T-helper 9 cell (primary cell): ENCODE measurements at places on chromosomes 1 and 21.
A peak's percentile ranks its signal among the peaks of the same experiment; 100 is the strongest.

- DNase-seq: no peak
Measured at GRCh38 chr1:154384650-154385489, 20.3 kb upstream of the IL6R start.

GRCh38 chr1:151891512-151891911 lies 17.8 kb downstream of the THEM4 start:
- DNase-seq: no peak

- DNase-seq: no peak
Measured at GRCh38 chr1:106548726-106549125, 507.7 kb upstream of the PRMT6 start.

GRCh38 chr21:18340387-18340942 lies 63.1 kb downstream of the TMPRSS15 start:
- DNase-seq: no peak

GRCh38 chr1:180609643-180610555 lies 21.9 kb upstream of the XPR1 start:
- no peak for DNase-seq

GRCh38 chr1:108828074-108828961 lies 28.6 kb downstream of the AKNAD1 start:
- DNase-seq: peak; percentile 66

DNA sequence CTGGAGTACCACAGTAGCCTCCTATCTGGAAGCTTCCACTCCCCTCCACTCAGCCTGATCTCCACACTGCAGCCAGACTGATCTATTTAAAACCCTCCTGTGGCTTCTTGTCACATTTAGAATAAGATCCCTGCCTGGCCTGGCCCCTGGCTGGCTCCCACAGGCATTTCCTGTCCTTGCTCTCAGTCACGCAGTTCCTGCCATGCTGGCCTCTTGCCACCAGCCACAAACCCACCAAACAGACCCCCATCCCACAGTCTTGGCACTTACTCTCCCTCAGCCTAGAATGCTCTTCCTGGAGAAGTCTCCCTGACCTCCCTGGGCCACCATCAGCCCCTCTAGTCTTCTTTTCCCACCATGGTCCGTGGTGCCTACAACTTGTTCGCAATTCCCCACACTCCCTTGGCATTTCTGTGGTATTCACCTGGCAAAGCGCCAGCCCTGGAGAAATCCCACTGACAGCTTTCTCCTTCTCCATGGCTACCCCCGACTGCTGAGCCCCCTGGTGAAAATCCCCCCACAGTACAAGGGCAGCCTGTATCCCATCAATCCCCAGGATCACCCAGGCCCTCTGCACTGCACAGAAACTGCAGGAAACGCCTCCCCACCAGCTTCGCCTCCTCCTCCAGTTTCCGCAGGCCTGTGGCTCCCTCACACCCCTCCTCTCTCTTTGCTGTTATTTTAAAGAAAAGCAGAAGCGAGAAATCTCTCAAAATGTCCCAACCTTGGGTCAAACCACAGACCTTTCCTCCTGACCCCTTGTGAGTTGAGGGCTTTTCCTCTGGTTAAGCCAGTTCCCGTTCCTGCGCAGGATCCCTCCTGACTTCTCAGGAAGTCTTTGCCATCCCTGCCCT lies 94.5 kb downstream of the SYT2 start:
- no peak for DNase-seq

- no peak for DNase-seq
Measured at GRCh38 chr1:168913711-168914463, 184.9 kb upstream of the DPT start.

DNA sequence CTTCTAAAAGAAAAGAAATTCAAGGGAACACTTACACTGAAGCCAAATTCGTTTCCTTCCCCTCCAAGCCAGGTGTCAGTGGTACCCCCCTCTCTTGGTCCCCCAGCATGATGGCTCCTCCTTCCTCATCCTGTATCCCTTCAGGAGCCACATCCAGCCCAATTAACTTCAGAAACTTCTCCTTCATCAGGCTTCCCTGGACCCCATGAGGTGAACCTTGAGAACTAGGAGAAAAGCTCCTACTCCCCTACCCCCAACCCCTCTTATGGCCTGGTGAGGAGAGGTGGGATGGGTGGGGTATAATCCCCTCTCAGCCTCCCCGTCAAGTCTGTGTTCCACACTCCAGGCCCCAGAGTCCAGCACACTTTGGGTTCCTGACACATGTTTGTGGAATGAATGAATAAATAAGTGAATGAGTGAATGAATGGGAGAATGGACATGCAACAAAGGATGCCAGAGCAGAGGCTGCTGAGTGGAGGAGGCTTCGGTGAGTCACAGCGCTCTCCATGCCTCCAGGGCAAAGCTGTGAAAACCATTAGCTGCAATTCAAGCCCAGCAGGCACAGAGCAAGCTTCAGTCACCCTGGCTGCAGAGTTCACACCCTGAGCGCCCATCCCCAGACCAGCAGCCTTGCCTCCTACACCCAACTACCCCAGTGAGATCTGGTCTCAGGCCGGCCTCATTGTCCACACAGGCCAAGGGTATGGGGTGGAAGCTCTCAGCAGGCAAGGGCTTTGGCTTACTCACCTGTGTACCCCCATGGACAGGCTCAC lies 43.8 kb downstream of the BATF3 start:
- DNase-seq: no peak

DNA sequence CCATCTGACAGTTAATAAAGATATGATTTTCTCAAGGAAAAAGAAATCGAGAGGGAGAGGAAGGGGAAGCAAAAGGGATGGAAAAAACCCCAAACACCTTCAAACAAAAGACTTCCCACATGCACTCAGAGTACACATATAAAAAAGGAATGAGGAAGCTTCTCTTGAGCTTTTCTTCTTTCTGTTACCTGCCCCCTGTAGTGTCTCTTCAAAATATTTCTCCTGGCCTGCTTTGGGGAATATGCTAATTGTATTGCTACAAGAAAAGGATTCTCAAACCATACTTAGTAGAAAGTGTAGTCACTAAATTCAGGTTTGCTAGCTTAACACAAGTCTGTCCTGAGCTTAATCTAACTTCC lies 58.7 kb downstream of the KIF14 start:
- no peak for DNase-seq

GRCh38 chr1:81757398-81758020 lies 43.2 kb upstream of the ADGRL2 start:
- no peak for DNase-seq

DNA sequence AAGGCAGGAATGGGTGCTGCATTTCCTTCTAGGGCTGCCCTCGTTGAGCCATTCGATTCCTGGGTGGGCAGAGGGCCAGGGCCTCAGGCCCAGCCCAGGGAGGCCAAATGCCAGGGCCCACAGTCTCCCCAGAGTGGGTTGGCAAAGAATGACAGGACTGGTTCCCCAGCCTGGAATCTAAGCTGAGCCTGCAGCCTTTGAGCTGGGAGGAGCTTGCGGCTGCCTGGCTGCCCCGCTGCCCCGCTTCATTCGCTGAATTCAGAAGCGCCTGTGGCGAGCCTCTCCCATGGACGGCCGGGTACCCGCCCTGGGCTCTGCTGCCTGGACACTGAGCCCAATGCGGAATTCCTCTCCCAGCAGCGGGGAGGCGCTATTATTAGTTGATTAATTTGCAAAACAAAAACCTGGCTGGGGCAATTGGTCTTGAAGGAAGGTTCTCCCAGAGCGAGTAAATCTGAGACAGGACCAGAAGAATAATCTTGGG lies 32.3 kb upstream of the TARDBP start:
- no peak for DNase-seq

DNA sequence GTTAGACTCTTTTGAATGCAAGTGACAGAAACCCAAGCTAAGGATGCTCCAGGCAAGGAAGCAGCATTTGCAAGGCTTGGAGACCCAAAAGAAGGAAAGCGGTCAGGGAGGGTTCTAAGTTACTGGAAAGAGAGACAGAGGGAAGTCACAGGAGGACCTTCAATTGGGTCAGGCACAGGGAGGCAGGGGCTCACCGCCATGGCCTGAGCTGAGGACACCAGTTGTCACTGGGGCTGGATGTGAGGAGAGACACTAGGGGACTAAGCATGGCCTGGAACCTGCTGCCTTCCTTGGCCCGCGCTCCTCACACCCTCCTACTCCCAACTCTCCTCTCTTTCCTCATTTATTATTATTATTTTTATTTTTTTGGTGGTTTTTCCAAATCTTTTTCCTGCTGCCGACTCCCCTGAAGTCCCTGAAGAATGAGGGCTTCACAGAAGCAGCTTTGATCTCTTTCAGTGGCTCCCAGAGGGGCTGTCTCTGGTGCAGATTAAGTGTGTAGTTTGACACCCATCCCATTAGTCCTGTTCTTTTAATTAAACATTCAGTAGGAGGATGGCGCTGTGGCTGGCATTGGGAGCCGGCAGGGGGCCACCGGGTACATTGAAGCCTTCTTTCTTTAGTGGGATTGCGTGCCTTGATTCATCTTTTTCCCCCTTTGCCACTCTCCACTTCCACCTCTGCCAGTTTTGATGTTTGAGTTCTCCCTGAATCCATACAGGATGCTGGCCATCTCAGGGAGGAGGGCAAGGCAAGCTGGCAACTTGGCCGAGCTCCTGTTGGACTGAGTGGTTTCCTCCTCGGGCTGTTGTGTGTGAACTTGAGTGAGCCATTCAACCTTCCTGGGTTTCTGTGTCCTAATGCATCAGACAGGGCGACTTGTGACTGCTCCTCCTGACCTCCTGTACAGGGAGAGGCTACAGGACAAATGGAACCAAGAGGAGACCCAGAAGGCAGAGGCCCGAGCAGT lies 59.3 kb downstream of the MDM4 start:
- no peak for DNase-seq

DNA sequence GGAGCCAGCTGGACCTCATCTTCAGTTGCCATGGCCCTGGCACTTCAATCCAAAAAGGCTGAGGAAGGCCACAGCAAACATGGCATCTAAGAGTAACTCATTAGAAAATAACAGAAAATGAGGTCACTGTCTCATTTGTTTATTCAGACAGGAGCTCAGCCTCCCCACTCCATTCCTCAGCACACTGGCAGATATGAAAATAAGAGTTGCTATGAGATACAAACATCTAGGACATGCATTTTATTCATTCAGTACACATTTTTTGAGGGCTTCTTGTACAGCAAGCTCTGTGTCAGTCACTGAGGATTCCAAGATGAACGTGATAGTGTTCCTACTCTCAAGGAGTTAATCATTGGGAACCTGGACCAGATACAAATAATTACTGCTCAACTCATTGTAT lies 32.7 kb upstream of the TMEM125 start:
- DNase-seq: no peak

- no peak for DNase-seq
Measured at GRCh38 chr1:181383695-181384094, 99.6 kb upstream of the CACNA1E start.

GRCh38 chr1:81023187-81023724 lies 777.5 kb upstream of the ADGRL2 start:
- DNase-seq: no peak

- DNase-seq: no peak
Measured at GRCh38 chr1:166859597-166859996, 16.5 kb downstream of the TADA1 start.

DNA sequence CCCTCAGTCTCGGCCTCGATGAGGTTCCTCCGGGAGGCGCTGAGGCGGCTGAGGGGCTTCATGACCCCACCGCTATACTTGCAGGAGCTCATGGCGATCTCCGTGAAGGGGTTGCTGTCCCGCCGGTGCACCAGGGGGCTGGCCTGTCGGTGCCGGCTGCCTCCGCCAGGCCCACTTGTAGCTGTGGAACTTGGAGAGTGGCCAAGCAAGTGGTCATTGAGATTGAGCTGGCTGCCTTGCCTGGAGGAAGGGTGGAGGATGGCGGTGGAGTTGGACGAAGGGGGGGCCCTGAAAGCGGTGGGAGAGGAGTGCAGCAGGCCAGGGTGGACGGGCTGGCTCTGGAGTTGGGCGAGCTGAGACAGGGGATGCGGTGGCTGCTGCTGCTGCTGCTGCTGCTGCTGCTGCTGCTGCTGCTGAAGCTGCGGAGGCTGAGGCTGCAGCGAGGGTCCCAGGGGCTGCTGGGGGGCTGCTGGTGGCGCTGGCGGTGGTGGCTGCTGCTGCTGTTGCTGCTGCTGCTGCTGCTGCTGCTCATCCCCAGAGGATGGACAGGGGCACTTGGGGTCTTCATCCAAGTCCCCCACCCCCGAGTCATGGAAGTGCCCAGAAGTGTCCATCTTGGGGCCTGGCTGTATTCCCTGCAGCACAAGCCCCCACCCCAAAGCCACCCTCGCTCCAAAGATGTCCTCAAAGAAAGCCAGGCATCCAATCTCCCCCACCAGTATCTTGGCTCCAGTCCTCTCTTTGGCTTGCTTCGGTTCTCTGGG lies 548 bp downstream of the KCNN3 start:
- DNase-seq: no peak

- no peak for DNase-seq
Measured at GRCh38 chr1:64856553-64856952, 109.8 kb downstream of the JAK1 start.

- no peak for DNase-seq
Measured at GRCh38 chr1:153944005-153944826, 2.3 kb downstream of the DENND4B start.

DNA sequence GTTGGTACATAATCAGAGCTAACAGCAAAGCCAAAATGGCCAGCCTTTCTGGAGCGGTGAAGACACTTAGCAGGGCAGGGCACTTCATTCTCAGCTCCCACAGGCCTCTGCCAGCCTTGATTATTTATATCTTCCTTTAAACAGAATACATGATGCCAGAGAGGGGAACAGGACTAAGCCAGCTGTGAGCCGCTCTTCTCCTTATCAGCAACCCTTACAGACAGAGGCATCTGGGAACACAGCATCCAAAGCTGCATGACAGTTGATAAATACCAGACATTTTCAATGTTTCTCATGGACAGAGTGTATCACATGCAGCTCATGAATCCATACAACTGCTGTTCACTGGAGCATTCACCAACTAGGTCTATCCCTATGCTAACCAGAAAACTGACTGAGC lies 29.1 kb downstream of the DNAJC11 start:
- DNase-seq: no peak

- DNase-seq: no peak
Measured at GRCh38 chr1:112794654-112795239, 79.6 kb upstream of the PPM1J start.

GRCh38 chr1:183734543-183735036 lies 70.3 kb upstream of the RGL1 start:
- DNase-seq: no peak

GRCh38 chr1:228372183-228373003 lies 34.2 kb downstream of the TRIM11 start:
- DNase-seq: no peak

- no peak for DNase-seq
Measured at GRCh38 chr1:203000217-203000944, 6.8 kb upstream of the TMEM183A start.
